ENCODE measurements at places on chromosomes 16 and 17. TPM values are rescaled to one million over a fixed set of nuclear protein-coding genes. Genes with fewer than 3 reads are reported as not detected.

Gene KRTAP9-4
- polyA plus RNA-seq = not detected

Gene CBFA2T3
- polyA plus RNA-seq = 5.3 TPM

Gene TBC1D3K
- polyA plus RNA-seq = not detected

Gene ETV4
- not detected for polyA plus RNA-seq

Gene OR1A1
- not detected for polyA plus RNA-seq

Gene MYL4
- not detected for polyA plus RNA-seq

DNA sequence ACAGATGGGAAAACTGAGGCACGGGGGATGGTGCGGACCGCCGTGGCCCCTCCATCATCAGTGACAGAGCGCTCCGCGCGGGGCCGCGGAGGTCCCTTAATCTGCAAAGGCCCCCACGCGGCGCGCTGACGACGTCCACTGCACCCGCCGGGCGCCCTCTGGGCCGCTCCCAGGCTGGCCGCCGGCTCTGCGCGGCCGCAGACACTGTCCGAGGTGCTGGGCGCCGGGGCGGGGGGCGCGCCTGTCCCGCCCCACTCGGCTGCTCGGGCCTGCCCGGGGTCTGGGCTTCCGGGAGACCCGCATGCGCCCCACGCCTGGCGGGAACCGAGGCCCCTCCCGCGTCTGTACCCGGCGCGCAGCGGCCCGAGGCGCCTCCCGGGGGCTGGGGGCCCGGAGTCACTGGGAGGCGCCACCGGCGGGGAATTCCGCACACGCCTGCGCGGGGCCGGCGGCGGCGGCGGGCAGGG lies 550 bp upstream of the RNF213 start:
- peak; percentile 74 for DNase-seq

DNA sequence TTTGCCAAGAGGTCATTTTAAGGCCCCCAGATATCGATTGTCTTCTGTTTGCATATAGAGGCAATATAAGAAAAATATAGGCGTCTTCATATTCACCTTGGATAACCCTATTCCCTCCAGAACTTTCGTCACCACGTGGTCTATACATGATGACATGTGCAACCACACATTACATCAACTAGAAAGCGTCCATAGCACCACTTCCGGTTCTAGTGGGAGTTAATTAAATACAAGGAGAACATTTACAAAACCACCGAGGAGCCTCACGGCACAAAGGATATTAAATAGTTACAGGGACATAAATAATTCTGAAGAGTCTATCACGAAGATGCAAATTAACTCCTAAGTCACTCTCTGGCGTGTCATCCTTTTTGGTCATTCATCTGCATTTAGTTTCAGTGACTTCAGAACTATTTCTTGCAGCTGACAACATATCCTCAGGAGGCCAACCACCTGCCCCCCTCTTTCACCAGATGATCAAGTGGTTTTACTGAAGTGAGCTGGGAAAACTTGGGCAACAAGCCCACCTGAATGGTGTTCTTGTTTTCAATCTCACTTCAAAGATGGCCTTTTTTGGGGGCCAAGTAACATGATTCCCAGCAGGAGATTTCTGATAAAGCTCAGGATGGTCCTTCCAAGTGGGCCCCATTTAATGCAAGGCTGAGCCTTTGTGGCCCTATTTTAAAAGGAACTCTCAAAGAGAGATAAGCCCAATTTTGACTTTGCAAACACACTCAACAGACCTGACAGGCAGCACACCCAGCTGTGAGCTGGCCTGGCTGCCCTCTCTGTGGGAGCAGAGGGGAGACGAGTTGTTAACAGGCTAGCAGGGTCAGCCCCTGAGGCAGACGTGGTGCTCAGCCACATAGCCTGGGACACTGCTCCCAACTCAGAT lies 15.3 kb downstream of the CMTM3 start:
- DNase-seq = peak; percentile 23

GRCh38 chr16:3492356-3492755 lies 2.9 kb downstream of the C16orf90 start:
- DNase-seq = no peak

- DNase-seq = peak; percentile 59
These were observed 113.3 kb downstream of the XYLT1 start for GRCh38 chr16:17357307-17358062.

GRCh38 chr17:52027081-52027480 lies 131.4 kb downstream of the CA10 start:
- DNase-seq = no peak

DNA sequence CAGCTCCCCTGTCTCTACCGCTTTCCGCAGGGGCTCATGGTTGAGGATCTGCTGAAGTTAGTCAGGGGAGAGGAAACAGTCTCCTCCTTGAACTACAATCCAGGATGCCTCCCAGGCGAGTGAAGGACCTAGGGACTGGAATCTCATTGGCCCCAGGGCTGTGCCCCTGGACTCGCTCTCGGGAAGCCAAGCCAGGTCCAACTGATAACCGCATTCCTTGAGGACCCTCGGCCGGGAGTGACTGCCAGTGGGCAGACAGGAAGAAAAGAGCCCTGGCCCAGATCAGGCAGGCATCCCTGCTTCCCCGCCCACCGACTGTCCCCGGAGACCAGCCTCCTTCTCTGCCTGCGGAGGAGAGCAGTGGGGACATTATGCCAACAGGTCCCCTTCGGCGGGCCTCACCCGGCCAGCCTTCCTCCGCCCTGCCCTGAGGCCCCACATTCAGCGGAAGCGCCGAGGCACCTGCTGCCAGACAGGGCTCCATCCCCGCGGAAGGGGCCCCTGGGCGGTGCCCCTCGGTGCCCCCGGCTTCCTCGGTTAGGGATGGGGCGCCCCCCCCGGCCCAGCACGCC lies 776 bp downstream of the LRRC75A start:
- no peak for DNase-seq

DNA sequence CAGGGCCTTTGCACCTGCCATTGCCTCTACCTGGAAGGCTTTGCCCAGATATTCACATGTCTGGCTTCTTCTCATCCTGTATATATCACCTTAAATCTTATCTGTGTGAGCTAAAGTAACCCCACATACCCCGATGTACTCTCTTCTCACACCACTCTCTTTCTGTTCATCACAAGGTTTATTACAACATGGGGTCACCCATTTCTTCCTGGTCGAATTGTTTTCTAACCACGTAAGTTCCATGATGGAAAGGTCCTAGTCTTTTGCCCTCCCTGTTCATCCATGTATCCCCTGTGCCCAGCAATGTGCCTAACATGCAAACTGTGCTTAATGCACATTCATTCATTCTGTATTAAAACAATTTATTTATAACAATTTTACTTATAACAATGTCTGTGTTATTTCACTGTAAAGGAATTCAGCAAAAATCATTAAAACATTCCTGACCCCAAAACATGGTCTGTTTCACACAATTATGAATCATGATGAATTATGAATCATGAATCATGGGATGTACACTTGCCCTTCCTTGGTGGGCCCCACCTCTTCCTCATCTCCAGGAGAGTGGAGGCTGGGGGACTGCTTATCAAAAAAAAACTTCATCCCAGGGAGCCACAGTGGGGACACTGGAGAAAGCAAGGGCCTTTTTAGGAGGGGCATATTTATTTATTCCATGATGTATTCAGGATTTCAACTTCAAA lies 336.4 kb downstream of the GRIN2A start:
- DNase-seq = no peak

- DNase-seq = no peak
These were observed 244.2 kb downstream of the SNX29 start for GRCh38 chr16:12220766-12221165.

DNA sequence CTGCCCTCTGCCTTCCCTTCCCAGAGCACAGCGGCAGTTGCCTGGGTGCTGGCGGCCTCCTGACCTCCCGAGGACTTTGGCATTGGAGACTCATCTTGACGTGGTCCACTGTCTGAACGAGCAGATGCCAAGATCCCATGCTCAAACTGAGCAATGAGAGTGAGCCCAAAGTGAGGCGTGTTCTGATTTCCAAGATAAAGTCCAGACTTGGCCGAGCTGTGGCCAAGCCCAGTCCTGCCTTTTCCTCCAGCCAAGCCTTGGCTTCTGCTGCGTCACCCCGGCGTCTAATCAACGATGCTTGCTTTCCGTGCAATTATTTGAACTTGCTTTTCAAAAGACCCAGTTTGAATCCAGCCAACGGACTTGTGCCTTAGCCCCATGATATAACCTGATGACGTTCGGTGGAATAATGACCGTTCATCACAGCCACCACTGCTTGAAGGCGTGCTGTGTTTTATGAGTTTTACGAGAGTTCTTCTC lies 179.2 kb downstream of the IRF8 start:
- no peak for DNase-seq

DNA sequence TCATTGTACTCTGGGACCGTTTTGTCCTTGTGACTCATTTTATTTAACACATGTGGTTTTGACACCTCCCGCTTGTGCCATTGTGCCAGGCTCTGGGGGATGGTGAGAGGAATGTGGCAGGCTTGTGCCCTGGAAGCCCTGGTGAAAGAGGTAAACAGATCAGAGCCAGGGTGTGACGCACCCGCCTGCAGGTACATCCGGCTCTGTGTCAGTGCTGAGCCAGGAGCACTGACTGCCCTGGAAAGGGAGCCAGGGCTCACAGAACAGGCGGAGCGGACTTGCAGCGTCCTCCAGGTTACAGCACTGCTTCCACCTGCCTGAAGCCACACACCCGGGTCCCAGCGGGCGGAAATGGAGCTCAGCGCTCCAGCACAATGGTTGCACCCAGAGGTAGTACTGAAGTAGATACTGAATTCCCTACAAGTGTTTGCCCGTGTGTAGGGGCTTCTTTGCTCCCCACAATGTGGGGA lies 30.6 kb downstream of the CDRT15 start:
- DNase-seq = no peak

- no peak for DNase-seq
These were observed 60.5 kb upstream of the EFCAB3 start for GRCh38 chr17:62319846-62320245.

DNA sequence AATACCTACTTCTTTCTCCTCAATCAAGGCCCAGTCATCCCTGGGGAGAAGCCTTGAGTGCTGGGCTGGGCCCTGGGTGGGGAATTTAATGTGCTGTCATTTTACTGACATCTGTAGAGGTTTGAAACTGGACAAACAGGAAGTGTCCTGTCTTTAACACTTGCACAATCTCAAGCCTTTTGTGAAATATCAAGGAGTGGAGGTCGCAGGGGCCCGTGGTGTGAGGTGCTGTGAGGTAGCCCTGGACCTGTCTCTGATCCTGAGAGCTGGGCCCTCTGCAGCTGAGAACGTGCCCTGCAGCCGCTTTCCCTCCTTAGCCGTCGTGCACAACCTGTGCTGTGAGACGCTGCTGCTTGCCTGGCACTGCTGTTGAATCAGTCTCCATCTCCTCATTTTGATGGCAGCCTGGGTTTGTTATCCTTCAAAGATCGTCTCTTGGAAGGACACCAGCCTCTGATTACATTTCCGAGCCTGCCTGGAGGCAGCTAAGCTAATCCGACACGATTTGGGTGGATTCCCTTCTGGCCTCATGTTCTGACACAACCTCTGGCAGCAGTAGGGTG lies 29.9 kb downstream of the SMARCE1 start:
- peak; percentile 28 for DNase-seq

- DNase-seq = no peak
These were observed 29.0 kb downstream of the IRF8 start for GRCh38 chr16:85927959-85928358.

- DNase-seq = no peak
These were observed 177.8 kb upstream of the GSE1 start for GRCh38 chr16:85435286-85435685.

- no peak for DNase-seq
These were observed 27.8 kb downstream of the MARCHF10 start for GRCh38 chr17:62780269-62780668.

DNA sequence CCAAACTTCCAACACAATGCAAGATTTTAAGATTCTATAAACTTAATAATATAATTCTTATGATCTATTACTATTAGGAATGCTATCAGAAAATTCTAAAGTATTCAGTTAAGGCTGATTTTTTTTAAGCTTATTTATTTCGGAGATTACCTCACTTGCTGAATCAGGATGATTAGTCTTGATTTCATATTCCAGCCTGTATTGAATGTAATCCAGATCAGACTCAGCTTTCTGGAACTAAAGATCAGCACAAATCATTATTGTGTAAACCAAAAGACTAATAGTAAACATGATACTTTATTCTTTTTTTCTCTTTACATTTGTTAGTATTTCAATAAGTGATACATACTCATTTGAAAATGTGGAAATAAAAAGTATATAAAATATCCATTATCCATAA lies 23.9 kb downstream of the SKA2 start:
- DNase-seq = no peak

DNA sequence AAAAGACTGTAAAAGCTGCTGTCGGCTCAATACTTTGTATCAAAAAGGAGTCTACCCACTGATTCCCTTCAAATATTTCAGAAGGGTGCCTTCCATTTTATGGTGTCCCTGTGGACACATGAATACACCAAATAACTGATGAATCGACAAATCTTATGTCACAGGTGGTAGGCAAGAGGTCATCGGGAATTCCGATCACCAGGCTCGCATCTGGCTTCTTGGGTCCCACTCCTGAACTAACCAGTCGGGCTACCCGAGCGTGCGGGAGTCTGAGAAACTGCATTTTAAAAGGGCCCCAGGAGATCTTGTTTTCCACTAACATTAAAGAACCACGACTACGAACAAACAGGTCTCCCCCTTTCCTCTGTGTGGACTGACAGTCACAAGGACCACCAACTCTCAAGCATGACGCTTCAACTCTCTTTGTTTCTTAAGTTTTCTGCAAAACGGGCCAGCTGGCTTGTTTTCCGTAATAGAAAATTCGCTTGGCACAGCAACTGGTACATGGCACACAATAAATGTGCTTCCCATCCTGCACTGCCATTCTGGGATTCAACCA lies 873 bp downstream of the PSME3IP1 start:
- peak; percentile 14 for DNase-seq

DNA sequence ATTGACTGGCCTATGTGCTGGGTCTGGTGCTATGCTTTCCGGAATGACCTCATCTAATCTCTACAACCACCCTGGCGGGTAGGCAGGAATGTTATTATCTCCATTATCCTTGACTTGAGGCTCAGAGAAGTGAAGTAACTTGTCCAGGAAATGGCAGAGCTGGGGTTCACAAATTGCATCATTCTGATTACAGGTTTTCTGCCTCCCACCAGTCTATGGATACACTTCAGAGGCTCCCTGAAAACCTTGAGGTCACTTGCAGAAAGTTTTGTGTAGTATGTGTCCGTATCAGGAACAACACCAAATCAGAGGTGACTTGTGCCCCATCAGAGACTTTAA lies 19.1 kb downstream of the NOD2 start:
- DNase-seq = peak; percentile 35

DNA sequence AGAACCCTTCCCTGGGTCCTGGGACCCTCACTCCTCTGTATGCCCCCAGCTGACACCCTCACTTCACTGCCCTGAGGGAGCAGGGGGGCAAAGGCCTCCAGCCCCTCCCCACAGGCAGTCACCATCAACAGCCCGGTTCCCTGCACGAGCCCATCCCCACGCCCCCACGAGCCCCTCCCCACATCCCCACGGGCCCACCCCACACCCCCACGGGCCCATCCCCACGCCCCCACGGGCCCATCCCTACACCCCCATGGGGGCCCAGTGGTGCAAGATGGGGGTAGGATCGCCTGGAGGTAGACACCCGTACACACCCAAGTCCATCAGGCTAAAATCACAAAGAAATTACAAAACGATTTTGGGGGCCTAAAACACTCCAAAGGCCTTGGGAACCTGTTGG lies 42.3 kb downstream of the LMF1 start:
- no peak for DNase-seq

- DNase-seq = no peak
These were observed 6.4 kb downstream of the KRTAP9-1 start for GRCh38 chr17:41196068-41196467.
